RPMI8226 (cell line): ENCODE measurements at places on chromosomes 2 and 18.

DNA sequence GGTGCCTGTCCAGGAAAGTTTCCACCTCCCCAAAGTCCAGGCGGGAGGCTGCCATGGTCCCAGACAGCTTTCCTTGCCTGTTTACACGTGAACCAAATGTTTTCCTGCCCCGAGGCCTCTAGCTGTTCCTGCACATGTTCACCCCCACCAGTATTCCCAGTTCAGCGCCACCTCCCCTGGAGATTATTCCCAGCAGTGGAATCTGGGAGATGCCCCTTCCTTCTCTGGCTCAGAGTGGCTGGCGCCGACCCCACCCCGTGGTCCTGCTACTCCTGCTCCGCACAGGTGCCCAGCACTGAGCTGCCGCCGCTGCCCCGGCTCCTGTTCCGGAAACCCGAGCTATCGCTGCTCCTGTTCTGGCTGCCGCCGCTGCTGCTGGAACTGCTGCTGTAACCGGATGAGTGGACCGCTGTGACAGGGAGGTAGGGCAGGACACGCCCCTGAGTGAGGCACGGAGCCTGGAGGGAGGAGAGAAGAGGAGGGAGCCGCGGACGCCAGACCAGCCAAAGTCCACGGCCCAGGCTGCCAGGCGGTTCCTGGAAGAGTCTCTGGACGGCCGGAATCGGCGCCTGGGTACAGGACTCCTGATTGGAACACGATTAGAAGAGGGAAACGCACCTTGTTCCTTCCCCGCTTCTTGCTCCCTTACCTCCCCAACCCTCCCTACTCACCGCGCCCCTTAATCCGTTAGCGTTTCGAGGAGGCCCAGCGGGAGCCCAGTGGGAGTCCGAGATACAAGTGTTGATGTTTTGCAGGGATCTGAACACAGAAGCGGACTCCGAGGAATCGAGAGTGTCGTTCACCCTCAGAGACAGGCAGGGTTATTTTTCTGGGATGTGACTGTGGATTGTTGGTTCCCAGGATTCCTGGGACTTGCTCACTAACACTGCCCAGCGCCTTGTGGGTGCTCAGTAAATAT, at the start of gene PDE11A:
TSS of gene PDE11A (minus strand) at position 395 of the 919 bp plus-strand sequence. CDS start at position 55, 340 bp downstream.
- DNase-seq, result peak; percentile 70

DNA sequence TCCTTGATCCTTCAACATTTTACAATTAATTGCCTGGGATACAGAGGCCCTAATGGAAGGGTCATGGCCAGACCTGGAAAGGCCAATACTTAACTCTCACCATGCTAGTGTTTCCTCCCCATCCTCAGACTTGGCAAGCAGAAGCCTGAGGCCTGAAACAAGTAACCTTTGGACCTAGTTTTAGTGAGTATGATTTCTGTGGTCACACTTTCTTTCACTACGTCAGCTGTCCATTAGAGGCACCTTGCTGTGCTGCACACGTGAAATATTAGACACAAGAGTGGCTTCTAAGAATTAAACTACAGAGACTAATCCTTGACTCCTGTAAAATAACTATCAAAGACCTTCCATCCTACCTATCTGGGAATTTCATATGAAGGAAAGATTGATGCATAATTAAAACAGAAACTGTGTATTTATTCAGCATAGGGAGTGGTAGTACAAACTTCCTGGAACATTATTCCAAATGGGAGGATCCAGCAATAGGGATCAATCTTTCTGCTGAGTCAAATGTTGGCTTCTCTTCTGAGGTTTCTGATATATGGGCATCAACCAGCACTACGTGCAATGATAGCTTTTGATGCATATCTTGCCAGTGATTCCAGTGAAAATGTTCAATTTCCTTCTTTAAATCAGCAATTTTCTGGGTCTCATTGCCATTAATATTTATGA, 249.7 kb downstream of the IKZF2 start:
- DNase-seq, result no peak

DNA sequence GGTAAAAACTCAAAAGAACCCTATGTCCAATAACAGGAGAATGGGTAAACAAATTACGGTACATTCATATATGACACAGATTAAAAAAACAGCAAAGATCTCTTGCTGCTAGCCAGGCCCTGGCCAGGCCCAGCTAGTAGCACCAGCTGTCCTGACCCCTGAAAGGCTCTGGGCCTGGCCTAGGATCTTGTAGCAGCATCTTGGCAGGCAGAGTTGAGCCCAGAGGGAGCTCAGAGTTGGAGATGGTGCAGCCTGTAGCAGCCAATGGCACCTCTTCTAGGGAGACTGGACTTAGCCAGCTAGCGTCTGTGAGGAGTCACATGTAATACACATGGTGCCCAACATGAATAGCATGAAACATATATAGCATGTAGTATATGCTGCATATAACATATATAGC, 69.1 kb downstream of the HS6ST1 start:
- no peak for DNase-seq

DNA sequence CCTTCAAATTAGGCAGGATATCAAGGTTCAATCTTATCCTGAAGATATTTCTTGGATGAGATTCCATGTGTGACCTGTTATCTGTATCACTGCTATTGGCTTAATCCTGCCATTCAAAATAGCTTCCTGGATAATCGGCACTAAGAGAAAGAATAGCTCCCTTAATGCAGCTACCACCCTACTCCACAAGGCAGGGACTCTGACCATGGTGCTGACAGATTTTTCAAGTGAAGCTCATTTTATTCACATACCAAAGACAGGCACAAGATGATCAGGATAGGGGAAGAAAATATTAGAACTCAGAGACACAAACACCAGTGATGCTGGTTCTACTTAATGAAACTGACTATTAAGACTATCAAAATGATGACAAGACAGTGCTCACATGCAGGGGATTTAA, 74.9 kb downstream of the ORC4 start:
- no peak for DNase-seq

DNA sequence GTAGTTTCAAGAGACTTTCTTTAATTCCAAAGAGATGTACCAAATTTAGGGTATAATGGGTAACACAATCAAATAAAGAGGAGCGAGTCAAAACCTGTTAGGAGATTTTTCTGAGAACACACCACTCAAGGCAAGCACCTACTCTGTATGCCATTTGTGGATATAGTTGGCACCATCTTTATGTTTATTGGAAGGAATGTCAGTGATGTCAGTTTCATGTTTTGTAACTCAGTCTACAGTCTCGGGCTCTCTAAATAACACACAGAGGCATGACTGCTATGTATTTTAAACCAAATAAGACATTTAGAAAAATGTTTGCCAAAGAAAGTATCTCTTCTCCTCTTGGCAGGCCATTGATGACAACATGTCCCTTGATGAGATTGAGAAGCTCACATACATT, 59.7 kb downstream of the CPS1 start:
- DNase-seq, result no peak

DNA sequence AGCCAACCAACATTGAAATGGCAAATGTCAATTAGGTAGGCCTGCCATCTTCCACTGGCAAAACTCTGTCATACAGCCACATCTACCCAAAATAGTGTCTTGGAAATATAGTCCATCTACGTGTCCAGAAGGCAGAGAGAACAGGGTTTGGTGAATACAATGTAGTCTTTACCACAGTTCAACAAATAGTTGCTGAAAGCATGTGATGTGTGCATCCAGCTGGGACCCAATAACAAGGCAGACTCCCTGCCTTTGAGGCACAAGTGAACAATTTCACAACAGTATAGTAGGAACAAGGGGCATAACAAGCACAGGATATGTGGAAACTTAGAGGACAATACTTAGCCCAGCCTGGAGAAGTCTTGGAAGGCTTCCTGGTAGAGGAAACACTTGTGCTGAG, 72.6 kb downstream of the EVA1A start:
- DNase-seq, result no peak

- DNase-seq, result no peak
Measured at GRCh38 chr18:12924616-12925015, 23.2 kb upstream of the SEH1L start.

DNA sequence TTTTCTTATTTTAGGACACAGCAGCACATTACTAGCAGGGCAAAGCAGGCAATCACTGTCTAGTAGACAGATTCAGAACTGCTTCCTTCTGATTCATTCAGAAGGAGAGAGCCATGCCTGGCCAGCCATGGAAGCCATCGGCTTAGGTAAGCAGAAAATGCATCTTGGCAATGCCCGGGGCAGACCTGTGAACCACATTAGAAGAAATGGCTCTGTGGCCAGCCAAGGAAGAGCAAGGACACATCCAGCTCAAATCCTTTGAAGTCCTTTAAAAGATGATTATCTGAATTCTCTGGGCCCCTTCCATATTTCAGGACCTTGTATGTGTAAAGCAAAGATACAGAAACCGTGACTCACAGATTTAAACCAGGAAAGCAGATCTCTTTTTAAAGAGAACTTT, 227.4 kb downstream of the PID1 start:
- no peak for DNase-seq

GRCh38 chr2:14779252-14779651, 146.7 kb downstream of the LRATD1 start:
- DNase-seq, result no peak

DNA sequence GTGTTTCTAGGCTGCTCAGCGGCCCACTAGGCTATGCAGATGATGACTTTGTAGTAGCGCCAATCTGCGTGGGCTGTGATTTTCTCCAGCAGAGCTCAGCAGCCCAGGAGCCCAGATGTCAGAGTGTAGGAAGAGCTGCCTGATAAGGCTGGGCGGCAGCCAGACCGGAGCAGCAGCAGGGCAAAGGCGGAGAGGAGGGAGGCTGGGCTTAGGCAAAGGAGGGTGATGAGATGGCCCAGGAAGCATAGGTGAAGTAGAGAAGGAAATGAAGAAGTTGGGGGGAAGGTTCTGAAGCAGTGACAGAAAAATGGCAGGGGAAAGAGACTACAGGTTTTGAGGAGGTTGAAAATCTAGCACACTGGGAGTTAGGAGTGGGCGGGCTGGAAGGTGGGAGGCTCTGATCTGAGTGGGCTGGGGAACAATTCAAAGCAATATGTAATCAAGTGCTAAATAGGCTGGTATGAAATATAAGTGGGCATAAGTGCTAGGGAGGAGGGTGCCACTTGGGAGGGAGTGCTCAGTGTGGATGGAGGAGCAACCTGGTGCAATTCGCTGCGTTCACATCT, 50.6 kb upstream of the STPG4 start:
- DNase-seq, result no peak
